ENCODE measurements at places on chromosomes 4 and X.

DNA sequence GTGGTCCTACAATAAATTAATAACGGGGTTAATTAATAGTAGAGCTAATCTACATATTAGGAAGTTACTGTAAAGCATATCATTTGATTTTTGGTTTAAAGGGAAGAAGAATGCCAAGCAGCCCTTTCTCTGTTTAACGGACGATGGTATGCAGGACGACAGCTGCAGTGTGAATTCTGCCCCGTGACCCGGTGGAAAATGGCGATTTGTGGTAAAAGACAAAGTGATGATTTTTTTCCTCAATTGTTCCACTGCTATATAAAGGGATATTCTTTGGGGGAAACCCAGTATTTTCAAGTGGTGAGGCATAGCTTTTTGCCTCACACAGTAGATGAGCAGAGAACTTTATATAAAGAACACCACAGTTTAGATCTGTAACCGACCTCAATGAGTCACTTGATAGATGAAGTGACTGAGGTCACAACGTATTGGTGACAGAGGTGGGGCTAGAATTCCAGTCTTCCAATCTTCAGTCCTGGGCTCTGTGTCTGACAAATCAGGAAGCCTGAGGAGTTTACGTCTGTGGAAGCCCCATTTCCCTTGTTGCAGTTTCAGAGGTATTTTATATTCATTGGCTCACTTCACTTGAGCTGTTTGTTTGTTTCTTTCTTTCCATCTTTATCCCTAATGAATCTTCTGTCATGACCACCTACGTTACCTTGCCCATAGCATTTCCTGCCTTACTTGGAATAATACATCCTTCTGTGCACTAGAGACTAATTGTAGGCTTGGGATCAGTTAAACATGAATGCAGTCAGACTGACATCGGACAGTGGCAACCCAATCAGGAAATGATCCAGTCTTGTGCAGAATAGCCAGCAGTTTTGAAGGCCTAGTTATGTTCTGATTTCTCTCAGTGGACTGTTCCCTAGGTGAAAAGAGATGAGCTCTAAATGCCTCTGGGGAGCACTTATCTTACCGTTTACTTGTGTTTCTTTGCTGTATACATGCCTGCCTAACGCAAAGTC lies 30.1 kb downstream of the ZRSR2 start:
- DNase-seq: no peak

GRCh38 chrX:72094894-72095293 lies 36.8 kb downstream of the RTL5 start:
- peak; percentile 31 for DNase-seq

GRCh38 chr4:175947117-175947722 lies 118.4 kb upstream of the WDR17 start:
- no peak for DNase-seq

DNA sequence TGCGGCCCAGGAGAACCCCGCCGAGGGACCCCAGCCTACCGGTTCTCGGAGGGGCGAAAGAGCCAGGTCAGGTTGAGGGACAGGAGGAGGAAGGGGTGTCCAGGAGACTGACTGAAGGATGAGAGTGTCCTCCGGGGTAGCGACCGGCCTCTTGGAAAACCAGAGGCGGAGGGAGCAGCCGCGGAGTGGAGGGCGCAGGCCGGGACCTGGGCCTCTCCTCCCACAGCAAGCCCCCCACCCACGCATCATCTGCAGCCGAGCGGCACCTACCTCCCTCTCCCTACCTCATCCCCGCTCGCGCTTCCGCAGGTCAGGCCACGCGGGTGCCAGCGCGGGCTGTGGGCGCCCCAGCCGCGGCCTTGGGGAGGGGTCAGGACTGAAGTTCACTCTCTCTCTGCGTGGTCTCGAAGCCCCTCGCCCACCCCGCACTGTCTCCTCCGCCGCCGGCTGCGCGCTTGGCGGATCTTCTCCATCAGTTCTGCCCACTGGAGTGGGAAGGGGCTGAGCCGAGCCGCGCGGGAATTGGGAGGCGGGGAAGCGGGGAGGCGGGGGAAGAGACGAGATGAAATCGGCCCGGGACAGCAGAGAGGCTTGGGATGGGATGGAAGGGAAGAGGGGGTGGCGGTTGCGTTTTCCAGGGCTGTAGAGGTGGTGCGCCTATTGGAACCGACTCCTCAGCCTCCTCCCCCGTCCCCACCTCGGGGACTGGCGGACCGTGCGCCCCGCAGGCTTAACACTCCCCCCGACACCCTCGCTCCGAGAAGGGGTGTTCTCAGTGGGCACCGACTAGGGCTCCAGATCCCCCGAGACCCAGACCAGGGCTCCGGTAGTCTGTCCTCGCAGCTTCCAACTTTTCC lies 1.8 kb downstream of the NLGN4X start:
- no peak for DNase-seq

DNA sequence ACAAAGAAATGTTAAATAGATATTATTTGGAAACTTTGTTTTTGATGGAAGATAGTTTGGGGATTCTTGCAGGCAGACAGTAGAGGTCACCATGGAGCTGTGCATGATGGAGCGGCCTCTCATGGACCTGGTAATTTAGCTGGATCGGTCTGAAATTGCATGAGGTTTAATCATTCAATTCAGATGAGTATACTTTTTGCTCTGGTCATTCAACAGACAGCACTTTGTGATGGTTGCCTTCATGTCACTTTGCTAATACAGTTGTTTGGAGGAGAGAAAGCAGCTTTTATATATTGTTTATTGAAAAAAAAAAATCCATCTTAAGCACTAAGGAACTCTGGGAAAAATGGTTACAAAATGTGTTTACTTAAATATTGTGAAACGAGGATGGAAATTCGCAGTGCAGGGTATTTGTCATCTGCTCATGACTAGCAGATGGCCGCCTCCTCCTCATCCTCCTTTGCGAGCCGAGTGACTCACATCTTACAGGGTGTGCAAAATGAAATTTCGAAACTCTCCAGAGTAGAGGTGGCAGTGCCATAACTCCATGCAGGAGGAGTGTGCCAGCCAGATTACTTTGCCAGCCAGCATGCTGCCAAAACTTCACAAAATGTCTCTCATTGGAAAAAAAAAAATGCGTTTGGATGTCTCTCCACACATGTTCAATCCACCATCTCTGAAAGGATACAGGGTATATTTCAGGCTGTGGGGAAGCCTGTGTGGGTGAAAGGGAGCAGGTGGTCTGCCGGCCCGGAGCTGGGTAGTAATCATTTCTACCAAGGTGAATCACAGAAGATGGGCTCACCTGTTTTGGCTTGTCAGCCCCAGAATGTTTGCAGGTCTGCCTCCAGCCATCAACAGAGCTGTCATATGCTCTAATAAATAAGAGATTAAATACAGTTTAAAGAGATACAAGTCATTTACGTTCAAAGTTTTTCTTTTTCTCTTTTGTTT lies 314.9 kb upstream of the DIPK2B start:
- DNase-seq: peak; percentile 89

Data from adrenal gland (tissue), 19 donors.